ENCODE measurements at places on chromosomes 6 and 20.

DNA sequence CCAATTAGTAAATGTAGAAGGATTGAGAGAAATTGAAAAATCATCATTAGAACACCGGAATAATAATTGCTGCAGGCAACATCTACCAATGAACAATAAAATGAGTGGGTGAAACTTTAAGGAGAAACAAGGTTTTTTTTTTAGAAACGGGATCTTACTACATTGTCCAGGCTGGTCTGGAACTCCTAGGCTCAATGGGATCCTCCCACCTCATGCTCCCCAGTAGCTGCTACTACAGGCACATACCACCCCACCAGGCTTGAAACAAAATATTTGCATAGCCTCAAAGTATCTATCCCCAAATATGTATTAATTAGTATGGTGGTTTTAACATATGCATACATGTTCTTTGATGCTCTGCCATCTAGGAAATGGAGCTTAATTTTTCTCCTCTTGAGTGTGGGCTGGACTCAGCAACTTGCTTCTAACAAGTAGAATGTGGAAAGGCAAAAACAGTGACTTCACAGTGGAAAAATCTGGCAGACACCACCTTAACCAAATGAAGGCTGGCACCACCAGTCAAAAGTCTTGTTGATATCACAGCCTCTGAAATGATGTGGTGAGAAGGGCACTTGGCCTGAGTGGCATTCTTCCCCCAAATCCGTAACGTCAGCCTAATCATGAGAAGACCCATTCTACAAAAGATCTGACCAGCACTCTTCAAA, 12.1 kb downstream of the NRSN2 start:
- peak; percentile 29 for DNase-seq

- no peak for DNase-seq
These were observed 220.5 kb downstream of the ANKRD60 start for GRCh38 chr20:58007947-58008346.

- peak; percentile 47 for DNase-seq
These were observed 33.2 kb upstream of the IGF2R start for GRCh38 chr6:159935633-159936032.

DNA sequence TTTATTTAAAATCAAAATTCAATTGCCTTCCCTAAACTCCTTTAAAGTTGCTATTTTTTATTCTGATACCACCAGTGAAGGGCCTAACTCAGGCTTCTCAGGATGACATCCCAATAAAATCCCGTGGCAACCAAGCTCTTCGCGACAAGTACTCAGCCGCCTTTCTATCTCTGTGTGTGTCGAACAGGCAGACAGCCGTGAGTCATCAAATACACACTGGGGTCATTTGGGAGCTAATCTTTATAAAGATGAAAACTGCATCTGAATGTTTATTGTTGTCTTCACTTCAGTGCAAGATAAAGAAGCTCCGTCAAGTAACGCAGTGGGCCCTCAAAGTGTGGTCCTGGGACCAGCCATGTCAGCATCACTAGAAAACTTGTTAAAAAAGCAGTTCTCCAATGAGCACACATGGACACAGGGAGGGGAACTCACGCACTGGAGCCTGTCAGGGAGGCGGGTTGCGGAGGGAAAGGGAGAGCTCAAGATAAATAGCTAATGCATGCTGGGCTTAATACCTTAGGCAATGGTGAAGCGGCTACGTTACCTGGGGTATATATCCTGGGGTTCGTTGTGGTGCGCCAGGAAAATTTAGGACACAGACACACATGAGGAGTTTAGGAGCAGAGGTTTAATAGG, 119.3 kb downstream of the RNF144B start:
- no peak for DNase-seq

DNA sequence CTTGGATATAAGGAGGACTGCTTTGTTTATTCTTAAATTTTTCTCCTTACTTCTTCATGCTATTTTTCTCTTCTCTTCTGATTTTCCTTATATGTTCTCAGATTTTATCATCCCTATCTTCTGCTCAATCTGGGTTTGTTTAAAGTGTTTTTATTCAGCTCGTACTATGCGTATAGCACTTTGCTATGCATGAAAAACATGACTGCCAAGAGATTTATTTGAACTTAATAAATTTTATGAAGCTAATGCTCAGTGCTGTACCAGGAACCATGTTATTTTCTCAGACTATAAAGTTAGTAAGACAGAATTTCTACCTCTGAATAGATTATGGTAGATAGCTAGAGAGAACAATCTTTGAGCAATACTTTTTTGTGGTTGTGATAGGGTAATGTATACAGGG, 305.9 kb downstream of the LAMA2 start:
- DNase-seq = peak; percentile 76

DNA sequence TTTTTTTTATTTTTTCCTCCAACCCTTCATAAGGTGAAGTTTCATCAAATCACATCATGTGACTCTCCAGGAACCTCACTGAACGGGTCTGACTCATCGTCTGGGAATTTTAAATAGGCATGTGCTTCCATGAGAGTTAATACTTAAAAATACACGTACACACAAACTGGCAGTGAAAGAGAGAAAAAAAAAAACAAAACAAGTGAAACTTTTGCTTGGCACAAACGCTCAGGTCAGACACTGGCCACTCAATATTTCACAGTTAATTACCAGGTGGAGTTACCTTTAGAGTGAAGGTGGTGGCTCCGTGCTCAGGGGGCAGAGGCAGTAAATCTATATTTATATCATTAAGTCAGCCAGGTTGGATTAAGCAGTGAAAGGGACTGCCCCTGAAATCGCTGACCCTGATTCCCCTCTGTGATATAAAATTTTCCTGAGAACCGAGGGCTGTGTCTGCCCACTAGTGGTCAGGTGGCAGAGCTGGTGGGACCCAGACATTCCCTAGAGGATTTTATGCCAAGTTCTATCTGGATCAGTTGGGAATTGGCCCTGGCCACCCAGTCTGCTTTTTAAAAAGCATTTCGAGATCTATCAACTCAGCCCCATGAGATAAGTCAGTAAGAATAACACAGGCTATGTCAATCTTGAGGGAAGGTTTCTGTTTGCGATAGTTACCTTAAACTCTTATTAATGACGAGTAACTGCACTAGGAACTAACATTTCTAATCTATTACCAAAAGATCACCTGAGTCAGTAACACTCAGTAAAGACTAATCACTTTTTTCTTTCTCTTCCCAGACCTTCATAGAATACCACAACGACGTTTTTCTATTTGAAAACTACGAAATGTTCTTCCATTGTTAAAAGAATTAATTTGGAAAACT, 259.1 kb downstream of the HDGFL1 start:
- peak; percentile 97 for DNase-seq

DNA sequence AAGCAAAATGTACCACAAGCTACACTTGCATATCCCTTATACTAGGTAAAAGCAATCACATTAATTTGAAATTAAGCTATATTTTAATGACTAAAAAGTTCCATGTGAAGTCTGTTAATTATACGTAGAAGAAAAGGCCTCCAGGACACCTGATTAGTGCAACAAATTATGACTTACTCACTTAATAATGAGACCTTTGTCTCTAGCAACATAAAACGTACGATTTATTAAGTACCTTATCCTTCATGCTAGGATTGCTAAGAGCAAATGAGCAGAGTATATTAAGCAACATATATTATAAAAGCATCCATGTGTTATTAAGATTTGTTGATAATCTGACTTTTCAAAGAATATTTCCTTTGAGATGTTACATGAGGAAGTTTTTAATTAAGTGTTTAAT, 2.5 kb downstream of the BMP5 start:
- DNase-seq = no peak

GRCh38 chr6:149734915-149735314, 11.4 kb downstream of the NUP43 start:
- DNase-seq = no peak

DNA sequence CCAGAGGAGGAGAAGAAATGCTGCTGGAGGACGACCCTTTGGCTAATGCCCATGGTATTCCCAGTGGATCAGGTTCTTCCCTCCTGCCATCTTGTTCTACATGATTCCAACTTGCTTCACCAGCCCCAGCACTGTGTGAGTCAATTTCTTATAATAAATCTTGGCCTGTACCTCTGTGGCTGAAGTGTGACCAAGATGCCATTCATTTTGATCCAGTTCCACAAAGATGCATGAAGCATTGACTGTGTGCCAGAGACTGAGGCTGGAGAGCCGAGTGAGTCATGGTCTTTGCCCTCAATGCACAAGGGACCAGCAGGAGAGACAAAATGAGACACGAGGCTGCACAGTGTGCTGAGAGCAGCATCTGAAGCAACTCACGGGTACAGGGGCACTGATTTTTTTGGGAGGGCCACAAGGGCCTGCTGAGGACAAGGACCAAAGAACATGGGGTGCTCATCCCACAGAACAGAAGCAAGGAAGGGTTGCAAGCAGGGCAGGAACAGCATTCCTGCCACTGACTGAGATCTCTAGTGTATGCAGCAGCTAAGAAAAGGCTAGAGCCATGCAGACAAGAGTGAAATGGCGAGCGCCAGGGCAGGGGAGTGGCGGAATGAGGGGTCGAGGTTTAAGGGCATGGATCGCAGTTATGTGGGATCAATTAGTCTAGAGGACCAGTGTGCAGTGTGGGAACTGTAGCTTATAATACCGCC, 207.0 kb downstream of the THBS2 start:
- DNase-seq = peak; percentile 94

GRCh38 chr6:169583886-169584541, 117.8 kb downstream of the WDR27 start:
- DNase-seq = no peak

GRCh38 chr6:130223508-130223907, 757 bp upstream of the SAMD3 start:
- no peak for DNase-seq

DNA sequence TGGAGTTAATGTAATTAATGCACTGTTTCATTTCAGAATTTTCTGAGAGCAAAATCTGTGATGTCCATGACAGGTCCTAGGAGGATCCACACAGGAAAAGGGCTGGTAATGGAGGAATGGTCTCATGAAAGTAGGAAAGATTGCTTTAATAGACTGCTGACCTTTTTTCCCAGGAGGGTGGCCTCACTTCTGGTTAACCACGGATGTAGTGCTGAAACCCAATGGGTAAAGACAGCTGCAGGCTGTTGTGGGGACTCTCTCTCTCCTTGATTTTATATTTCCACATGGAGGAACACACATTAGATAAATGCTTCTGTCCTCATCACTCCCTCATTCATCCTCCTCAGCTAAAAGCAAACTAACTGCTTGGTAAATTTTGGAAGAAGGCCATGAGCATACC, 23.6 kb upstream of the RIPOR2 start:
- DNase-seq = no peak

- DNase-seq = peak; percentile 83
These were observed 17.4 kb downstream of the CASS4 start for GRCh38 chr20:56429502-56429901.
